ENCODE measurements at places on chromosomes 13 and 19.

DNA sequence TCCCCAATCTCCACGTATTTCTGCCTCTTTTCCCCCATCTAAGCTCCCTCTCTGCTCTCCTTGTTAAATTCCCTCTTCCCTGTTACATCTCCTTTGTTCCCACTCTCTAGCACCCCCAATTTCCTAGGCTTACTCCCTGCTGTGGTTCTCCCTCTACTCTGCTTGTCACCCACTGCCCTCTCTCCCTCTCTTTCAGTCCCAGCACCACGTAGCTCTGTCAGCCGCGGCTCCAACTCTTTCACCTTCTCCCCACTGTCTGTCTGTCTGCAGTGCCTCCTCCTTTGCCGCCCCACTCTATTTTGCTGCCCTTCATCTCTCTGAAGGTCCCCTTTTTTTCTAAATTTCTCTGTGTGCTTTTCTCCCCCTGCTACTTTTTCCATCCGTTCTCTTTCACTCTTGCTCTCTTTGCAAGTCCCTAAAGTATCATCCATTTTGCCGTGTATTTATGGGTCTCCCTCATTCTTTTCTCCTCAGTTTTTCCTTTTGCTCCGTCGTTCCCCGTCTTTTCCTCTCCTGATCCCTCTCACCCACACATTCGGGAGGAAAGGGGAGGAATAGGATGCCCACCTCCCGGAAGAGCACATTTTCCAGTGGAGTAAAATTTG lies 937 bp downstream of the ZNF841 start:
- no peak for DNase-seq

DNA sequence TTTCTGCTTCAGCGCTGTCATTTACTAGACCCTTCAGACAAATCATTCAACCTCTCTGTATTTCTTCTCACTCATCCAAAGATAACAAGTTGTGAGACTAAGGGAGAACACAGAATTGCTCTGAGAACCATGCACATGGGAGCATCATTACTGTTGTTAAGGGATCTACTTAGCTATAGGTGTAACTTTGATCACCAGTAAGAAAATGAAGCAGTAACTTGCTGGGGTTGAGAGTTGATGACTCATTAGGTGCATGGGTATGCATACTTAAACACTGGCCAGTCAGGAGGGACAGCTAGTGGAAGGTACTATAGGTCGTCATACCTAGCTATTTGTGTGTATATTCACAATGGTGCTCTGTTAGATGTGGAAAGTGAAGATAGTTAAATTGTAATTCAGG lies 61.5 kb downstream of the B3GLCT start:
- DNase-seq = no peak

- DNase-seq = no peak
These were observed 580 bp upstream of the TEKTIP1 start for GRCh38 chr19:3538258-3538929.

DNA sequence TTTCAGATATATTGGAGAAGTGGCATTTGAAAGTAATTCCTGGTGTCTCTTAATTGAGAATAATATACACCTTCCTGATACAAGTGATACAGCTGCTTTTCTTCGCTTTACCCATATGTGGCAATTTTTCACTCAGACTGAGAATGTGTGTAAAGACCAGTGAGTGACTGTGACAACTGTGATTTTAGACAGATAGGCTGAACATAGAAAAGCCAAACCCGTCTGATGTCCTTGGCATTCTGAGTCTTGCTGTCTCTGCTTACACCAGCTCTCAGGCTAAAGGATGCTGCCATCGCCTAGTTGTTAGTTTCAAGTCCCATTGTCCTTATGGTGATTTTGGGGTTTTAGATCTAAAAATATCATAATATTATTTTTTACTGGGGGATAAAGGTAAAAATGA lies 492.6 kb downstream of the RFC3 start:
- DNase-seq = no peak

DNA sequence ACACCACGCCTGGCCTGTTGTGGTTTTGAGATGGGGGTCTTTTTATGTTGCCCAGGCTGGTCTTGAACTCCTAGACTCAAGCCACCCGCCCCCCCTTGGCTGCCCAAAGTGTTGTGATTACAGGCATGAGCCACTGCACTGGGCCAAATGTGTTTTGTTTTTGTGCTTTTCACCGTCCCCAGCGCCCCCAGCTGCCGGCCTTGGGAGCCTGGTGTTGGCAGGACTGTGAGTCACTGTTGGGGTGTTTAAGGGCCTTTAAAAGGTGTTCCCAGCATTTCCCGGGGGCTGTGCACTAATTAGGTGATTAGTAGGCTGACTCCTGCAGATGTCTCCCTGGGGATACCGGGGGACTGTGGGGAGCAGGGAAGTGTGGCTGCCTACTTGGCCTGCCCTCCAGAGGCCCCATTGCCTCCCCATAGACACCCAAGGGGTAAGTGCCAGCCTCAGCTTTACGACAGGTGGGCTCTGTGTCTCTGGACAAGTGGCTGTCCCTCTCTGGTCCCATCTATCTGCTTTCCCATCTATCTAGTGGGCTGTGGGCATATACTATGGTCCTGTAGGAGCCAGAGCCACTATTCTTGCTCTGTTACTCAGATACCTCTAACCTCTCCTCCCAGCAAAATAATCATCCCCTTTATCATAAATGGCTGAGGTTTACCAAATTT lies 11.8 kb upstream of the TLE5 start:
- no peak for DNase-seq

DNA sequence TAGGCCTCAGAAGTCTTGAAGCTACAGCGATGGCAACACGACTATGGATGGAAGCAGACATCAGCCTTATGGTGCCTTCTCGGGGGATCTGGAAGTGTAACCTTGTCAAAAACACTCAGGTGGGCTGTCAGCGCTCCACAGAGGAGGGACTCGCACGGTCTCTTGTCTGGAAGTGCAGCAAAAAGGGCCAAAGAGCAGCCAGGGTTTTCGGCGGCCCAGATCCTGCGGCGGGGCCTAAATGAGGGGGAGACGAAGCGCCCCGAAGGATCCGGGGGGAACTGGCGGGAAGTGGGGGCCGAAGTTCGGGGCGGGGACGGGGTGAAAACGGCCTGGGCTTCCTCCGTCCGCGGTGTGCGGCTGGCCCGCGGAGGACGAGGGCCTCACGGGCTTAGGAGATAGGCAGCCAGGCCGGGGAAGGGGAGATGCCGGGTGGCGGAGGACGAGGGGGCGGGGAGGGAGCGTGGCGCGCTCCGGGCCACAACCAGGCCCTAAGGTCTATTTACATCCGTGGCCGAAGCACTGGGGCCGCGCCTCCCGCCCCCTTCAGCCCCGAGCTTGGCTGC lies 637 bp downstream of the RANBP3 start:
- no peak for DNase-seq

DNA sequence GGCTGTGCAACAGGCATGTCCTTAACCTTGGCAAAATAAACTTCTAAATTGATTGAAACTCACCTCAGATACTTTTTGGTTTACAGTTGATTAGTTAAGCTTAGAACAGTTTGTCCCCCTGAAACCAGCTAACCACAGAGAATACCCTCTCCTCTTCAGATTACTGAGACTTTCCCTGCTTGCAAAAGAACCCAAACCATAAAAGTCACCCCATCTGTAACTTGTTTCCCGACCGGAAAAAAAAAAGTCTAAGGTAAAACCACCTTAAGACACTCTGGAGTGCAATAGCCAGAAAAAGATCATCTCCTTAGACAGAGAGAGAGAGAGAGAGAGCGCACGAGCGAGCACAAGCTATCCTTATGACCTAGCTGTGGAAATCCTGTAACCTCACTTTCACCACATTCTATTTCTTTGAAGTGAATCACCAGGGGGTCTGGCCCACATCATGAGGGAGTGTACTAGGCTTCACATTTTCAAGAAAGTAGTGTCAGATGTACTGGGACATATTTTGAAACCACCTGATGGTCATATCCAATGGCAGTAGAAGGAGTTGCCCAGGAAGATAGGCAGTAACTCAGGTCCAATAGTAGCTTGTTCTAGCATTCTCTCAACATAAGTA lies 11.1 kb upstream of the GTF2F2 start:
- no peak for DNase-seq

- peak; percentile 31 for DNase-seq
These were observed 309 bp downstream of the LMTK3 start for GRCh38 chr19:48511321-48511731.

DNA sequence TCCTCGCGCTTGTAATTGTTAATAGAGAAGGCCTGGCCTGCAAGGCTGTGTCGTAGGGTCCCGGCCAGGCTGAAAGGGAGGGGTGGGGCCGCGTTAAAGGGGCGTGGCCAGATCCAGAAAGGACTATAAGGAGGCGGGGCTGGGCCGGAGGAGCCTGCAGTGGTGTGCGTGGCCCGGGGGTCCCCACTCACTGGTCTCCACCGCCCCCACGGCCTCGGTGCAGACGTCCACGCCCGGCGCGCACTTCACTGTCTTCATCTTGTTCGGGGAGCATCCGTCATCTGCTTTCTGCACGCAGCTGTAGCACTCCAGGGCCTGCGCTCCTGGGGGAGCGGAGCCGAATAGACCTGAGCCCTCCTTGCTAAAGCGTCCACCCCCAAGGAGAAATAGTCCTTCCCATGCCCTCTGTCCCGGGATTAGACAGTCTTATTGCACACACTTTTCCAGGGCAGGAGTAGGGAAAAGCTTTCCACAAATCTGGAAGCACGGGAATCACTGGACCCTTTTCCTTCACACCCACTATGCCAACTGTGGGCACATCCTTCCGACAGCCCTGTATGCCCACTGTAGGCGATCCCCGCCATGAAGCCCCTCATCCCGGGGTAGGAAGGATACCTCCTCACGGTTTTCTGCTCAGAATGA lies 1.2 kb downstream of the LYPD3 start:
- peak; percentile 39 for DNase-seq

DNA sequence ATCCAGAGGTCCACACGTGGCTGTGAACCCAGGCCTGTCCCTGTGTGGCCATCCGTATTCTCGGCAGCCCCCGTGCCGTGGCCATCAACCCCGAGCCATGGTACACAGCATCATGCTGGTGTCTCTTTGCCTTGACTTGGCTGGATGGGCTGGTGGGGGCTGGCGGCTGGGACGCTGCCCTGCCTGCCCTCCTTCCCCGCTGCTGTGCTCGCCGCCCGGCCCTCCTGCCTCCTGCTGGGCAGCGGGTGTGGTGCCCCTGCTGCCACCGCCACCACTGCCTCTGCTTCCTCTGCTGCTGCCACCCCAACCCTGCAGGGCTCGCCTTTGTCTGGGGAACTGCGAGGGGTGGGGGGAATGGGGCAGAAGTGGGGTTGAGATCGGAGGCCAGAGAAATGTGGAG lies 19.7 kb upstream of the EHD2 start:
- DNase-seq = no peak

- no peak for DNase-seq
These were observed 129.0 kb upstream of the SPRY2 start for GRCh38 chr13:80469853-80470381.

GRCh38 chr13:76651286-76651685 lies 234.9 kb downstream of the KCTD12 start:
- no peak for DNase-seq

DNA sequence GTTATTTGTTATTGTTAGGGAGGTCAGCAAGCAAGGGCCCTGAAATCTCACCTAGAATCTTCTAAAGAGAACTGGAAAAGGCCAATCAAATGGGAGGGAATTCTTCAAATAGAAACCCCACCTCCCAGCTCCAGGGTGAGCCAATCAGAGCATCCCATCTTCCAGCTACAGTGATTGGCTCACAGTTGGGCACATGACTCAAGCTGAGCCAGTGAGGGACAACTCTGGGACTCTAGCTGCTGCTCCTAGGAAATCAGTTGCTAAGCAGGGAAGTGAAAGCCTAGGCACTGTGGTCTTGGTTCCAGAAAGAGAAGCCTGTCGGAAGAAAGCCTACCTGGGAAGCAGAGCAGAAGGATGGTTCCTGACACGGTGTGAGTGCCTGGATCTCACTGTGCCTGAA lies 13.4 kb downstream of the TM6SF2 start:
- no peak for DNase-seq

DNA sequence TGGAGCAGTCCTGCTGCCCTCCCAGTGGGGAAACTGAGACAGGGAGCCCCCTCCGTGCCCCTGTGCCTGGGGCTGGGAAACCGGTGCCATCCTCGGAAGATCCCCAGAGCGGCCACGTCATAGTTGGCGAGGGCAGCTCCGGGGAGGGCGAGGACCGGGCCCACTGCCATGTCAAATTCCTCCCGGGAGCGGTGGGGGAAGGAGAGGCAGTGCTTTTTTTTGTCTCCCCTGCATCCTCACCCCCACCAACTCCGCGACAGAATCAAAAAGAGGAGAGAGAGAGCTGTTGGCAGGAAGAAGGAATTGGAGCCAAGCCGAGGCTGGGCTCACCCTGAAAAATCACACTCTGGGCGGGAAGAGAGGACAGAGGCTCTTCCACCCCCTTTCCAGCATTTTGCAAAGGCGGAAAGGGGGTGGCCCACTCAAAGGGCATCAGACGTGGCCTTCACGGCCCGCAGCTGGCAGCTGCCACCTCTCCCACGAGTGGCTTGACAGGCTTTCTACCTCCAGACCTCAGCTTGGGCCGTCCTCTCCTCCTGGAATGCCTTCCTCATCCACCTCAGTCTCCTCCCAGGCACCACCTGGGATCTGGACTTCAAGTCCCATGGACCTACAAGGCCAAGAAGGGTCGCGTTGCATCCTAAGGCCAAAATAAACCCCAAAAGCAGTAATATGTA lies 19.6 kb upstream of the NFIC start:
- peak; percentile 77 for DNase-seq

DNA sequence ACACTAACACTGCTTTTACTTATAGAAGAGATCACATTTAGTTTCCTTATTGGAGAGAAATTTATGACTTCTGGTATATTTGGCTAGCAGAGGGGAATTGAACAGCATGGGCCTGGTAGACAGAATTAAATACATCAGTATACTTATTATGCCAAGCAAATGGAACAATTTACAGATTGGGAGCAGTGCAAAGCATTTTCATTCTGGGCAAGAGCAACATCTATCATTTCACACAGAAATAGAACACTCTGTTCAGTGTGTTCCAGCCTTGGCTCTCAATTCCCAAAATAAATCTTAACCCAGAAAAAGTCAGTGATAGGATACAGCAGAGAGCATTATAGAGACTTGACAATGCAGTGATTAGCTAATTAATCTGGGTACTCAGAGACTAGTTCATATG lies 604.0 kb upstream of the SLITRK6 start:
- no peak for DNase-seq

- no peak for DNase-seq
These were observed at the start of gene CXCL17 for GRCh38 chr19:42442833-42443232. Gene CXCL17 (minus strand): TSS chr19:42442946. CDS start chr19:42442832, 114 bp downstream.

DNA sequence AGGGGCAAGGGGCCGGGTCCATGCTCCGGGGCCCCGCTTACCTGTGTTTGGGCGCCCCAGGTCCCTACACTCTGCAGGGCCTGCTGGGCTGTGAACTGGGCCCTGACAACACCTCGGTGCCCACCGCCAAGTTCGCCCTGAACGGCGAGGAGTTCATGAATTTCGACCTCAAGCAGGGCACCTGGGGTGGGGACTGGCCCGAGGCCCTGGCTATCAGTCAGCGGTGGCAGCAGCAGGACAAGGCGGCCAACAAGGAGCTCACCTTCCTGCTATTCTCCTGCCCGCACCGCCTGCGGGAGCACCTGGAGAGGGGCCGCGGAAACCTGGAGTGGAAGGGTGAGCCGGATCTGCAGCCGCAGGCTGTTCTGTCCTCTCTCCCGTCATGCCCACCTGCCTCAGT lies 1.7 kb downstream of the FCGRT start:
- DNase-seq = no peak

GRCh38 chr13:49371943-49372613 lies 71.8 kb downstream of the CAB39L start:
- DNase-seq = no peak

All from hypothalamus (tissue), 51 donors.